ENCODE measurements at places on chromosomes 3 and 15. TPM values are rescaled to one million over a fixed set of nuclear protein-coding genes. Genes with fewer than 3 reads are reported as not detected.

The FYCO1 gene
- 25.1 TPM for total RNA-seq

The PPARG gene
- total RNA-seq = 1.9 TPM

The SH2D7 gene
- total RNA-seq = not detected

The RTP3 gene
- not detected for total RNA-seq

The P2RY1 gene
- total RNA-seq = 1.7 TPM

The CLPX gene
- total RNA-seq = 61.9 TPM

The TOMM70 gene
- total RNA-seq = 42.9 TPM

DNA sequence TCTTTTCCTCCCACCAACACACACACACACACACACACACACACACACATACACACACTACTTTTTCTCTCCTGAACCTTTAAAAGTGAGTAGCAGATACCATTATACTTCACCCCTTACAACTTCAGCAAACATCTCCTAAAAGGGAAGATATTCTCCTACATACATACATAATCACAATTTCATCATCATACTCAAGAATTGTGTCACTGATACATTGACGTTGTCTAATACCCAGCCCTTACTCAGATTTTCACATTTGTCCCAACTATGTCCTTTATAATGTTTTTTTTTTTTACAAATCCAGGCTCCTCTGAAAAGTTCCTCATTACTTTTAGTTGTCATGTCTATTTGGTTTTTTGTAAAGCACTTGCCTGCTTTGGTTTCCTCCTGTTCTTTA lies 18.5 kb downstream of the ABHD6 start:
- peaks cover 23% of the 10 kb centered on the region for H3K4me1 ChIP-seq
- H3K27ac ChIP-seq = no peak overlapping the region
- DNase-seq = no peak
- H3K36me3 ChIP-seq = peaks cover 1% of the 10 kb centered on the region

DNA sequence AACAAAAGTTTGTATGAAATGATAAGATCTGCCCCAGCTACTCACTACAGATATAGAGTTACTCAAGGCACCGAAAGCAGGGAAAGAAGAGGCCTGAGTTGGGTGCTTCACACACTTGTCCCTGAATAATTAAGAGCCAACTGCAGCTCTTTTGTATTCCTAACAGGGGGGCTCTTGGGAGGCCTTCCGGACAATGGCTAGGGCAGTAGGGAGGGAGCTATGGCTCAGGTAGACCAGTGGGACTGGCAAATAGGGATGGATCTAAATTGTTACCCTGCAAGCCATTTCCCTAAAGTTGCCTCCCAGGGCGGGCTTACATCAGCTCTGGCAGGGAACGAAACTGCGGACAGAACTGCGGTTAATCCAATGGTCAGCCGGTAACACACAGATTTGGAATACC lies 6.2 kb downstream of the SEMA5B start:
- H3K4me1 ChIP-seq = peaks cover 7% of the 10 kb centered on the region
- H3K36me3 ChIP-seq = peaks cover 6% of the 10 kb centered on the region
- no peak overlapping the region for H3K27ac ChIP-seq
- H3K4me3 ChIP-seq = no peak overlapping the region

GRCh38 chr3:115252679-115253078 lies 105.6 kb upstream of the ZBTB20 start:
- no peak overlapping the region for H3K27ac ChIP-seq
- H3K27me3 ChIP-seq = no peaks in the 10 kb centered on the region
- H3K4me1 ChIP-seq = no peaks in the 10 kb centered on the region

GRCh38 chr15:44782516-44782915 lies 46.2 kb downstream of the TRIM69 start:
- H3K4me3 ChIP-seq = no peak overlapping the region
- H3K36me3 ChIP-seq = no peaks in the 10 kb centered on the region
- peaks cover 8% of the 10 kb centered on the region for H3K27me3 ChIP-seq

DNA sequence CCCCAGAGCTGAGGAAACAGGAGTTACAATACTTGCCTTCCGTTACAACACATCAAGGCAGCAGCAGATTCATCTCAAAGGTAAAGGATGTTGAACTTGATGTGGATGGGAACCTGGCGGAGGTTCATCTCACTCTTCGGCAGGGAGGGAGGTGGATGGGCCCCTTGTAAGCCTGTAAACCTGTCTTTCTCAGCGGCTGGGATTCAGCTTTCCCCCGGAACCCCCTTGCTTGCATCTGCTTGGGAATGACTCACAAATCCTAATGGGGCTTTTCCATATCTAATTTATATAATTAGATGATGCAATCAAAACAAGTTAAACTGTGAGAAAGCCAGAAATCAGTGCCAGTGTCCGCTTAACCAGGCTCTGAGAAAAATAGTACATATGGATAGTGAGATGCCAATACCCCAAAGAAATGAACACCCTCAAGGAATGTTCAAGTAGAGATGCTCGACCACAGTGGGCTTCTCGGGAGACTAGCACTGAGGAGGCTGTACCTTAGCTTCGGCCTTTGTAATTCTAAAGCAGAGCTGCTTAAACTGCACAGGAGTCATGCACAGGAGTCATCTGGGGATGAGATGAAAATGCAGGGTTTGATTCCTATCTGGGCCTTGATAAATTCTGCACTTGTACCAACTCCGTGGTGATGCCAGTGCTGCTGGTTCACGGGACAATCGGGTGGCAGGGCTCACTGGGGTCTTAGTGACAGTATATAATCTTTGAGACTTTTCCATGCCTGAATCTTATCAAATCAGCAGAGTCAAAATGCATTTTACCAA lies 2.2 kb upstream of the FAM240A start:
- H3K27ac ChIP-seq = no peak overlapping the region
- no peak overlapping the region for H3K4me3 ChIP-seq
- peaks cover 1% of the 10 kb centered on the region for H3K27me3 ChIP-seq
- H3K4me1 ChIP-seq = no peaks in the 10 kb centered on the region
- DNase-seq = no peak

GRCh38 chr15:69117431-69117871 lies 43.0 kb upstream of the GLCE start:
- no peak for DNase-seq
- no peak overlapping the region for H3K4me3 ChIP-seq
- H3K4me1 ChIP-seq = peaks cover 13% of the 10 kb centered on the region

DNA sequence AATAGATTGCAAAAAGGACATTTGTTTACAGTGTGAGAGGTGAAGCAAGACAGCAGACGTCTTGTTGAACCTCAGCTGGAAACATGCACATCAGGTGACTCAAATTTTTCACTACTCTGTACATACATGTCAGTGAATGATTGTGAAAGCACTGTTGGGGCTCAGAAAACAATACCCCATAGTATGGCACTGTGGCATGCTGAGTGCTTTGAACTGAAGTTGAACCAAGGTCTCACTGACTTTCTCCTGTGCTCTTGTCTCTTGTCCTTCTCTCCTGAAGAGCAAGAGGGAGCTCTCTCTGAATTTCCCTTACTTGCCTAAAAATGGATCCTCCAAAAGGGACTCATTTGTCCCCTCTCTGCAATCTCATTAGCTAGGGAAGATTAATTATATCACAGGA lies 24.5 kb upstream of the NEDD4 start:
- peaks cover 11% of the 10 kb centered on the region for H3K36me3 ChIP-seq
- peaks cover 19% of the 10 kb centered on the region for H3K4me1 ChIP-seq
- no peak for DNase-seq
- no peak overlapping the region for H3K4me3 ChIP-seq

- no peak overlapping the region for H3K27ac ChIP-seq
- H3K36me3 ChIP-seq = peaks cover 1% of the 10 kb centered on the region
- DNase-seq = no peak
- H3K4me1 ChIP-seq = no peaks in the 10 kb centered on the region
Observed at GRCh38 chr3:74023395-74023794, 398.7 kb upstream of the PDZRN3 start.

DNA sequence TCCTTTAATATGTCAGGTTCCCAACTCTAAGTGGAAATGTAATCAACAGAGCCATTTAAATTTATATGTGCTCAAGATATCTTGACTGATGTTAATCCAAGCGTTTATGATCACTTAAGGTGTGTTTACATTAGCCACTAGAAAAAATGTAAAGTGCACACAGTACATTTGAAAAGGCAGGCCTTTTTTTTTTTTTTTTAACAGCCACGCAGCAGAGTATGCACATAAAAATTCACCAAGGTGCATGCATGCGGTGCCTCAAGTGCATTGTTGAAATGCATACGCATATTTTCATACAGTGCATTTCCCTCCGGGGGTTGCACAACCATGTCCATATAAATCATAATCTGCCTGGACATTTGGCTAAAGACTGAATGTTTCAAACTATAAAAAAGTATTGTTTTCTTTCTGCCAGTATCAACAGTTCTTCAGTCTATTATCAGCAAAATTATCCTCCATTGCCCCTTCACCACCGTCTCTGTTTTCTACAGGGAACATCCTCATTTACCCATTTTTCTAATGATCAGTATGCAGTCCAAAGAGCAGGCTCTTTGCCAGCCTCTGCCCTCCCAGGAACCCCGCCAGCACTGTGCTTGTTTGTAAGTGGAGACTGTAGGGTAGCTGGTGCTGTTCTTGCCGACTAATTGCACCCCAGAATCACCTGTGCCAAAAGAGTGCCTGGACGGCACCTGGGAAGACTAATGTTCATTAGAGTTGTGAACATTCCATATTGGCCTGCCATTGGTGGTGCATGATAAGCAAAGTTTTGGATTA lies 611.2 kb upstream of the CFAP20DC start:
- H3K4me3 ChIP-seq = no peak overlapping the region
- no peaks in the 10 kb centered on the region for H3K27me3 ChIP-seq
- no peak overlapping the region for H3K27ac ChIP-seq
- no peaks in the 10 kb centered on the region for H3K4me1 ChIP-seq
- no peaks in the 10 kb centered on the region for H3K36me3 ChIP-seq

- H3K27ac ChIP-seq = no peak overlapping the region
- H3K4me1 ChIP-seq = no peaks in the 10 kb centered on the region
- DNase-seq = peak; percentile 39
- no peak overlapping the region for H3K4me3 ChIP-seq
- H3K36me3 ChIP-seq = no peaks in the 10 kb centered on the region
Observed at GRCh38 chr15:97909291-97909891, 51.1 kb upstream of the ARRDC4 start.

- DNase-seq = peak; percentile 69
- H3K27me3 ChIP-seq = no peaks in the 10 kb centered on the region
- H3K36me3 ChIP-seq = no peaks in the 10 kb centered on the region
Observed at GRCh38 chr3:69326855-69327300, 59.0 kb downstream of the FRMD4B start.

DNA sequence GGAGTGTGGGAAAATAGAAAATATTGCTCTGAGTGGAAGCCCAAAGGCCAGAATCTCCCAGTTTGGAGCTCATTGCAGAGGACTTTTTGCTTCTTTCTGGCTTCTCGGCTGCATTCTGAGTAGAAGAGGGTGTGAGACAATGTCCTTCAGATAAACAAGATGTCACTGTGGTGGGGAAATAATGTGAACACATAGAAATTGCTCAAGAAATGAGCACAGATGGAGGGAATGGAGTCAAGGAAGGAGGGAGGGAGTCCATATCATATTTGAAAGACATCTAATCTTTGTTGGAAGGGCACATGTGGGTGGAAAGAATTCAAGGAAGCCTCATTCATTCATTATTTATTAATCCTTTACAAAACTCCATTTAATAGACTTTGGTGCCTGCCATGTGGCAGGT lies 145.3 kb downstream of the FAM43A start:
- DNase-seq = no peak
- no peaks in the 10 kb centered on the region for H3K4me1 ChIP-seq
- no peak overlapping the region for H3K4me3 ChIP-seq
- no peak overlapping the region for H3K27ac ChIP-seq
- H3K36me3 ChIP-seq = no peaks in the 10 kb centered on the region
- H3K27me3 ChIP-seq = no peaks in the 10 kb centered on the region

- H3K4me1 ChIP-seq = peaks cover 6% of the 10 kb centered on the region
- H3K27ac ChIP-seq = no peak overlapping the region
- peaks cover 25% of the 10 kb centered on the region for H3K27me3 ChIP-seq
- DNase-seq = peak; percentile 26
Observed at GRCh38 chr15:73052653-73053397, 562 bp downstream of the NEO1 start.

GRCh38 chr3:27326202-27326601 lies 43.0 kb downstream of the NEK10 start:
- DNase-seq = no peak
- H3K36me3 ChIP-seq = peaks cover 3% of the 10 kb centered on the region
- H3K4me3 ChIP-seq = no peak overlapping the region
- H3K4me1 ChIP-seq = no peaks in the 10 kb centered on the region
- H3K27ac ChIP-seq = no peak overlapping the region
- no peaks in the 10 kb centered on the region for H3K27me3 ChIP-seq

DNA sequence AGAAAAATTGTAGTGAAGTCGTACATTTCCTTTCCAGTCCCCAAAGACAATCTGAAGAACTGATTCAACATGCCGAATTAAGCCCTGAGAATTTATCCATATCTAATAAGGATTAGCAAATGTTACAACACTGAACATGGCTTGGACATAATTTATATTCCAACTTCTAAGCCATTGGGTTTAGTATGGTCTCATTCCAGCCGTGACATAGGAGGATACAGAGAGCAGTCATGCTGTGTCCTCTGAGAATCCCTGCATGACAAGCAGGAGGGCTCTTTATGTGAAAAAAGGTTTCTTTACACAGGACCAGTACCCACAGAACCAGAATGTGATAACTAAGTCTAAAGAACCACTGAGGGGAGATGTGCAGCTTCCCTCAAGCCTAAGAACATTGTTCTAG lies 231.9 kb upstream of the WNT5A start:
- no peaks in the 10 kb centered on the region for H3K4me1 ChIP-seq
- peaks cover 6% of the 10 kb centered on the region for H3K27me3 ChIP-seq
- no peak overlapping the region for H3K4me3 ChIP-seq
- H3K27ac ChIP-seq = no peak overlapping the region
- no peaks in the 10 kb centered on the region for H3K36me3 ChIP-seq
- no peak for DNase-seq

GRCh38 chr3:158108445-158108985 lies 1.4 kb upstream of the RSRC1 start:
- H3K27me3 ChIP-seq = peaks cover 52% of the 10 kb centered on the region
- peaks cover 3% of the 10 kb centered on the region for H3K36me3 ChIP-seq
- DNase-seq = no peak

GRCh38 chr15:86399041-86399954 lies 319.6 kb downstream of the AGBL1 start:
- H3K27ac ChIP-seq = no peak overlapping the region
- no peaks in the 10 kb centered on the region for H3K4me1 ChIP-seq
- H3K27me3 ChIP-seq = no peaks in the 10 kb centered on the region
- no peak for DNase-seq

GRCh38 chr3:152331998-152332397 lies 63.3 kb downstream of the MBNL1 start:
- H3K36me3 ChIP-seq = peaks cover 5% of the 10 kb centered on the region
- peaks cover 88% of the 10 kb centered on the region for H3K4me1 ChIP-seq
- DNase-seq = no peak
